ENCODE measurements at places on chromosomes 5 and 9. TPM values are rescaled to one million over a fixed set of nuclear protein-coding genes. Genes with fewer than 3 reads are reported as not detected.

OGN gene
- 18.6 TPM for polyA plus RNA-seq

TRIM36 gene
- polyA plus RNA-seq: 0.07 TPM

SHB gene
- polyA plus RNA-seq: 14.5 TPM

SLC6A7 gene
- polyA plus RNA-seq: not detected

DOLPP1 gene
- 3.3 TPM for polyA plus RNA-seq

ZNF483 gene
- 1.5 TPM for polyA plus RNA-seq

SNCB gene
- 2.3 TPM for polyA plus RNA-seq

COL27A1 gene
- 10.3 TPM for polyA plus RNA-seq

GAPT gene
- polyA plus RNA-seq: 0.11 TPM

POU5F2 gene
- polyA plus RNA-seq: 0.16 TPM

GFM2 gene
- 37.2 TPM for polyA plus RNA-seq

GOLM1 gene
- polyA plus RNA-seq: 3.8 TPM

PFN3 gene
- not detected for polyA plus RNA-seq

CKMT2 gene
- polyA plus RNA-seq: 1,778 TPM

SH2D3C gene
- polyA plus RNA-seq: 17.4 TPM

SLC23A1 gene
- polyA plus RNA-seq: 0.18 TPM

C5orf58 gene
- 0.68 TPM for polyA plus RNA-seq

DDX4 gene
- not detected for polyA plus RNA-seq

FOXD4L6 gene
- polyA plus RNA-seq: not detected

PCDHB2 gene
- 0.59 TPM for polyA plus RNA-seq

CYSRT1 gene
- 0.32 TPM for polyA plus RNA-seq

PCDH12 gene
- 3.0 TPM for polyA plus RNA-seq

FOXD4L5 gene
- polyA plus RNA-seq: not detected

SNAPC4 gene
- polyA plus RNA-seq: 3.7 TPM

ARHGEF37 gene
- 10.4 TPM for polyA plus RNA-seq

TAS2R1 gene
- polyA plus RNA-seq: not detected

UBE2QL1 gene
- 9.3 TPM for polyA plus RNA-seq

FOXD4 gene
- polyA plus RNA-seq: 0.14 TPM

SURF2 gene
- polyA plus RNA-seq: 23.4 TPM

SIGMAR1 gene
- 36.0 TPM for polyA plus RNA-seq

RASEF gene
- 0.02 TPM for polyA plus RNA-seq

MAP1B gene
- polyA plus RNA-seq: 19.7 TPM

TOR1A gene
- polyA plus RNA-seq: 16.1 TPM

GPSM1 gene
- polyA plus RNA-seq: 73.3 TPM

CACNA1B gene
- 0.05 TPM for polyA plus RNA-seq

FBP1 gene
- polyA plus RNA-seq: 1.9 TPM

CTXN3 gene
- polyA plus RNA-seq: not detected

RNF208 gene
- 36.0 TPM for polyA plus RNA-seq

VCAN gene
- 22.1 TPM for polyA plus RNA-seq

WDR38 gene
- polyA plus RNA-seq: 0.09 TPM

FAM78A gene
- polyA plus RNA-seq: 50.7 TPM

DMGDH gene
- polyA plus RNA-seq: 1.9 TPM

SLC36A3 gene
- not detected for polyA plus RNA-seq

RELL2 gene
- polyA plus RNA-seq: 1.5 TPM

WWC1 gene
- polyA plus RNA-seq: 0.45 TPM

FYB1 gene
- 0.66 TPM for polyA plus RNA-seq

GADD45G gene
- polyA plus RNA-seq: 157 TPM

IL5 gene
- polyA plus RNA-seq: not detected

SAPCD2 gene
- 0.18 TPM for polyA plus RNA-seq

CRHBP gene
- 4.5 TPM for polyA plus RNA-seq

NACC2 gene
- 19.4 TPM for polyA plus RNA-seq

PIP5KL1 gene
- 0.29 TPM for polyA plus RNA-seq

PKD2L2 gene
- polyA plus RNA-seq: 0.18 TPM

IRX2 gene
- 0.20 TPM for polyA plus RNA-seq

FBXL7 gene
- polyA plus RNA-seq: 10.2 TPM

CYLC2 gene
- not detected for polyA plus RNA-seq

Measured in right cardiac atrium (tissue), 5 donors.